ENCODE measurements at places on chromosomes 4 and X. TPM values are rescaled to one million over a fixed set of nuclear protein-coding genes. Genes with fewer than 3 reads are reported as not detected.

Gene RHOXF2
- total RNA-seq = not detected

Gene LDB2
- total RNA-seq = 4.9 TPM

DNA sequence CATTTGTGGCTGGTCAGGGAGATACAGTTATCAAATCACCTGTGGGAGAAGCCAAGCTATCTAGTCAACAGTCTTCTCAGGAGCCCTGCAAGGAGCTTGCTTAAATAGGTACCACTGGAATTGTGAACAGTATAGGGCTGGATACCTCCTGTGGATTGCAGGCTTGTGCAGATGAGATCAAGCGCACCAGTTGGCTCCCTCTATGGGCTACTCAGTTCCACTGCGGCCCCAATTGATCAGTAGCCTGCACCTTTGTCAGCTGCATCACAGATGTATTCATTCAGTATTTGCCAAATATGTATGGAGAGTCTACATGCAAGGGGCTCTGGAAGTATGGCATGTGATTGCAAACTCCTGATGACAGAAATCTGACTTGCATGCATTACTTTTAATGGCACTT lies 28.6 kb downstream of the TEX13A start:
- H3K4me1 ChIP-seq = no peaks in the 10 kb centered on the region
- no peaks in the 10 kb centered on the region for H3K36me3 ChIP-seq
- DNase-seq = no peak
- no peaks in the 10 kb centered on the region for H3K27me3 ChIP-seq

GRCh38 chr4:98657531-98658286 lies 702 bp downstream of the TSPAN5 start:
- peak overlapping the region; percentile 98 for H3K4me3 ChIP-seq
- peaks cover 49% of the 10 kb centered on the region for H3K4me1 ChIP-seq
- DNase-seq = peak; percentile 68
- H3K27ac ChIP-seq = peak overlapping the region; percentile 99
- H3K27me3 ChIP-seq = no peaks in the 10 kb centered on the region
- H3K36me3 ChIP-seq = no peaks in the 10 kb centered on the region

GRCh38 chr4:8159537-8160232 lies 1.1 kb upstream of the ABLIM2 start:
- no peak overlapping the region for H3K27ac ChIP-seq
- H3K27me3 ChIP-seq = peaks cover 19% of the 10 kb centered on the region
- no peaks in the 10 kb centered on the region for H3K36me3 ChIP-seq
- no peak for DNase-seq
- peaks cover 4% of the 10 kb centered on the region for H3K4me1 ChIP-seq

- H3K36me3 ChIP-seq = no peaks in the 10 kb centered on the region
- H3K27me3 ChIP-seq = no peaks in the 10 kb centered on the region
- H3K27ac ChIP-seq = no peak overlapping the region
These were observed 77.6 kb downstream of the HDAC8 start for GRCh38 chrX:72495046-72495445.
